Activated CD8-positive, alpha-beta T cell treated with anti-CD3 and anti-CD28 coated beads, Interleukin-2, amount 10 ng/mL, durations not matched to agents 7 days and 5 days (primary cell): ENCODE measurements at places on chromosomes 11 and 22. TPM values are rescaled to one million over a fixed set of nuclear protein-coding genes. Genes with fewer than 3 reads are reported as not detected.
A peak's percentile ranks its signal among the peaks of the same experiment; 100 is the strongest.

GRCh38 chr11:13000721-13001120 is 8.4 kb upstream of the RASSF10 start:
- DNase-seq = no peak

DNA sequence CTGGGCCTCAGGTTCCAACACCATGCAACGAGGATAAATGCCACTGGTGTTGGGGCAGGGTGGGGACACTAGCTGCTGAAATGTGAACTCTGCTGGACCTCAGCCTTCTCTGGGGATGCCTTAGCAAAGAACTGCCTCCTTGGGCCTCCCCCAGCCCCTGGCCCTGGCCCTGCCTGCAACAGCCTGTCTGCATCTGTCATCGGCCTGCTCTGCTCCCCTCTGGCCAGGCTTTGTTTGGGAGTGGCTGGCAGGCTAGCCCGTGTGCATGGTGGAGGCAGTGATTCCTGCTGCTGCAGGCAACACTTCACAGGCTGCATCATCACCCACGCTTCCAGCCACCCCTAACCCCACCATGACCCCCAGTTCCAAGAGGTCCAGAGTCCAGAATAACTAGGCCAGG is 11.5 kb upstream of the MYOD1 start:
- DNase-seq = no peak

- peak; percentile 28 for DNase-seq
Observed at GRCh38 chr11:67006029-67006884, 16.7 kb upstream of the SYT12 start.

DNA sequence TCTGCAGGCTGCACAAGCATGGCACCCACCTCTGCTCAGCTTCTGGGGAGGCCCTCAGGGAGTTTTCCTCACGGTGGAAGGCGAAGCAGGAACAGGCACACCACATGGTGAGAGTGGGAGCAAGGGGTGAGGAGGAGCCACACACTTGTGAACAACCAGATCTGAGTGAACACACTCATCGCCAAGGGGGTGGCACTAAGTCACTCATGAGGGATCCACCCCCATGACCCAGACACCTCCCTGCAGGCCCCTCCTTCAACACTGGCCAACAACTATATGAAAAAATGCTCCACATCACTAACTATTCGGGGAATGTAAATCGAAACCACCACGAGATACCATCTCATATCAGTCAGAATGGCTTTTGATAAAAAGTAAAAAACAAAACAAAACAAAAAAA is 722 bp upstream of the KRTAP5-2 start:
- DNase-seq = no peak

GRCh38 chr11:16611926-16612565 is 126.4 kb upstream of the C11orf58 start:
- no peak for DNase-seq

DNA sequence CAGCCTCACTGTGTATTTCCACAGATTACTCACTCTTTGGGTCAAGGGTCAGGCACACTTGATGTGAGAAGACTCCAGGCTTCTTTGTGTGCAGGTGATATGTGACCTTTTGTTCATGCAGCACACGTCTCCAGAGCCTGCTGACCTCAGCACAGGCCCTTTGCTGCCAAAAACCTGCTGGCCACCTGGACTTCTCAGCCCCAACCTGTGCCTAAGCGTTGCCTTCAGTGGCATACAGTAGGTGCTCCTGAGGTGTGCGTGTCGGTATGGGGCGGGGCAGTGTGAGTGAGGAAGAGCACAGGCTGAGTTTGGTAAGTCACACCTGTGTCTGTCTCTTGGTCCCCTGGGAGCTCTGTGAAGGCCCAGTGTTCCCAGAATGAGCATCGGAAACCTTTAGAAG is 58.1 kb downstream of the WNT11 start:
- no peak for DNase-seq

GRCh38 chr11:2460540-2461252 is 15.9 kb downstream of the KCNQ1 start:
- DNase-seq = no peak

DNA sequence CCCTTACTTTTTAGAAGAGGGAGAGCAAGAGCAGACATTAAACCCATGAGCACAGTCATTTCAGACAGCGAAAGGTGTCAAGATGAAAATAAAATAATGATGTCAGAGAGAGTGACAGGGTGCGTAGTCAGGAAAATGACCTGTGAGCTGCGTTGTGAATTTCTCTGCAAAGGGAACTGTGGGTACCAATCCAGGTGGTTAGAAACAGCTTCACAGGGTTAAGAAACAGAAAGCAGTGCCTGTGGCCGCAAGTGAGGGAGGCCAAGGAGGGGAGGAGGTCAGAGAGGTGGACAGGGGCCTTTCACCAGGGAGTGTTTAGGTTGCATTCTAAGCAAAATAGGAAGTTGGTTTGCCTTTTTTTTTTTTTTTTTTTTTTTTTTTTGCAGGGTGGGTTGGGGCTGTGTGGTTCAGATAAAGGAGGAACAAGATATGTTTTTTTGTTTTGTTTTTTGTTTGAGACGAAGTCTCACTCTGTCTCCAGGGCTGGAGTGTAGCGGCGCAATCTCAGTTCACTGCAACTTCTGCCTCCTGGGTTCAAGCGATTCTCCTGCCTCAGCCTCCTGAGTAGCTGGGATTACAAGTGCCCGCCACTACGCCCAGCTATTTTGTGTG is 7.9 kb downstream of the TIGD3 start:
- no peak for DNase-seq

Gene TMEM86A
- total RNA-seq = 0.52 TPM

Gene MUC6
- total RNA-seq = not detected

Gene MED19
- 14.9 TPM for total RNA-seq
